ENCODE measurements at places on chromosomes 1 and 21.

DNA sequence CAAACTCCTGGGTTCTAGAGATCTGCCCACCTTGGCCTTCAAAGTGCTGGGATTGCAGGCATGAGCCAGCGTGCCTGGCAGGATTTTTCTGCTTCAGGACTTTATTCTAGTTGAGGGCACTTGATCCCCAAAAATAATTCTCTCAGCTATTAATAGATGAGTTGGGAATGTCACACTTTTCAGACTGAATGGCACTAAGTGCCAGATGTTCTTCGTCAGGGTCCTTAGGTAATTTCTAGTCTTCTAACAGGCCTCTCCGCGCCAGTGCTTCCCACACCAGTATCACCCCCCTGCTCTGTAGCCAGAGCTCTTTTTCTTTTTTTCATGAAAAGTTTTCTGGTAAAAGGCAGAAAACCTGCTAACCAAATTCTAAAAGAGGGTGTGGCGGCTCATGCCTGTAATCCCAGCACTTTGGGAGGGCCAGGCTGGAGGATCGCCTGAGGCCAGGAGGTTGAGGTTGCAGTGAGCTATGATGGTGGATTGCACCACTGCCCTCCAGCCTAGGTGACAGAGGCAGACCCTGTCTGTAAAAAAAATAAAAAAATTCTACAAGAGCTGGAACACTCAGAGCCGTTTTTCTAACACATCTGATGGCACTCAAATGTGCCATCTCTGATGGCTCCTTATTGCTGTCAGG lies 6.1 kb upstream of the SARS1 start:
- DNase-seq = no peak

- no peak for DNase-seq
These were observed 8.1 kb upstream of the DPH2 start for GRCh38 chr1:43961692-43962091.

GRCh38 chr21:31012133-31013089 lies 25.9 kb downstream of the KRTAP19-8 start:
- DNase-seq = no peak

GRCh38 chr1:232249861-232250777 lies 379.8 kb downstream of the SIPA1L2 start:
- no peak for DNase-seq

DNA sequence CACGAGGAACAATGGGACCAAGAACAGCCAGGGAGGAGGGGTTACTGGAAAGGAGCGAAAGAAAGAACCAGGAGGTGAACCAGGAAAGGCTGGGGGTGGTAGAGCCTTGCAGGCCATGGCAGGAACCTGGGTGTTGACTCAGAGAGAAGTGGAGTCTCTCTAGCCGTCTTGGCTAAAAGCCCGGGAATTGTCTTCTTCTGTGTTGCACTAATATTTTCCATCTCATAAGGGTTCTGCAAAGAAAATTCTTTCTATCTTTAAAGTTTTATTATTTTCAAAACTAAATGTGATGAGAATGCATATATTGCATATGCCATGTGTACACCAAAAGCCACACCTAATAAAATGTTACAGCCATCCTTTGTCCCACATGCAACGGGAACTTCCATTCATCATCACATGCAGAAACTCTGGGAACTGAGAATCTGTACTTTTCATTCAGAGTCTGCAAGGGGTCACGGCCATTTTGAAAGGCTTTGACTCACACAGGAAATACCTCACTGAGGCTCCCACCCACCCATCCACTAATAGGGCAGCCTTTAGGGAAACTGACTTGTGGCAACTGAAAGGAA lies 38.0 kb downstream of the ERG start:
- DNase-seq = no peak

DNA sequence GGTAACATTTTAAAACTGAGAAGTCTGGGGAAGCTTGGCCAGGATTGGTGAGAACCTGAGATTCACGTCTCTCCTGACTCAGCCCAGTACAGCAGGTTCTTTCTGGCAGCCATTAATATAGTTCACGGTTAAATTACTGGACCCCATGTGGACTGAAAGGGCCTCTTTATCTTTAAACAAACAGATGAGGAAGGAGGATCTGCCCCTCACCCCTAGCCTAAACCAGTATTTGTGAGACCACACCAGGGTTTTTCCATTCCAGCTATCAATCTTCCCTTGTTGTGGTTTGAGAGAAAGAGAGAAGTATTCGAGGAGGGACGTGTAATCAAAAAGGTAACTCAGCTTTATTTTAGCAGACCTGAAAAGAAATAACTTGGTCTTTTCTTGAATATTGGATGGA lies 137.1 kb downstream of the PROX1 start:
- DNase-seq = no peak

- DNase-seq = no peak
These were observed 73.5 kb upstream of the AKT3 start for GRCh38 chr1:243923292-243924171.

GRCh38 chr1:15810073-15810472 lies 2.6 kb upstream of the UQCRHL start:
- no peak for DNase-seq

DNA sequence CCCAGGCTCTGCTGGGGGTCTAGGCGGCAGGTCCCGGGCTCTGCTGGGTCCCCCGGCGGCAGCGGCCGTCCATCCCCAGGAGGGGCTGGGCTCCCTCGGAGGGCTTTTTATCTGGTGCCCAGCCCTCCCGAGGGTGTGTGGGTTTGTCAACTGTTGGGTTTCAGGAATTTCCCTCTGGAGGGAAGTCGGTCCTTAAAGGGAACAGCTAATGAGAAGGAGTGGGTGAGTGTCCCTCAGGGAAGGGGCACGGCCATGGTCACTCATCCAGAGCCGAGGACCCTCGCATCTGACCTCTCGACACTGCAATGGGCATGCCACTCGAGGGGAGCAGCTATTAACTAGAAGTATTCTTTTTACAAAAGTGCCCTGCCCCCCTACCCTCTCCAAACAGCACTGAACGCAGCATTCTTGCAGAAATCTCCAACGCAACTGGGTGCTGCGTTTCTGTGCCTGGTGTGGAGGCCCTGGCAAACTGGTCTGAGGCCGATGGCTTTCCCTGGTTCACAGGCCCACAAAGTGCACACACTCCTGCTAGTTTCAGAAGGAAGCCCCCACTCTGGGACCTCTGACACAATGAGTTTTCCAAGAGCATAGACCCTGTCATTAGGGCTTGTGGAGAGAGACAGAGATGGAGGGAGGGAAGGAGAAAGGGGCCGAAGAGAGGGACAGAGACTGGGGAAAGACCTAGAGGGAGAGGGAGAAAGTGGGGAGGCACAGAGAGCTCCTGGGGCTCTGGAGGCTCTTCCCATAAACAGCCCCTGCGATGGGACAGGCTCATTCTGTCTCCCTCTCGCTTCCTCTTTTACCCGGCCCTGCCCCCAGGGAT lies 1.0 kb upstream of the TSPEAR start:
- no peak for DNase-seq

Measured in stimulated activated naive CD4-positive, alpha-beta T cell (primary cell).